CD8-positive, alpha-beta memory T cell (primary cell): ENCODE measurements at places on chromosomes 6 and 20. TPM values are rescaled to one million over a fixed set of nuclear protein-coding genes. Genes with fewer than 3 reads are reported as not detected.

Gene FOXC1
- total RNA-seq = not detected

Gene BPI
- not detected for total RNA-seq

Gene TDP2
- total RNA-seq = 50.6 TPM

GRCh38 chr20:752291-752690 is 16.0 kb downstream of the SLC52A3 start:
- no peak overlapping the region for H3K4me3 ChIP-seq
- no peaks in the 10 kb centered on the region for H3K4me1 ChIP-seq
- H3K27ac ChIP-seq = no peak overlapping the region
- DNase-seq = no peak
- H3K36me3 ChIP-seq = no peaks in the 10 kb centered on the region

GRCh38 chr20:31566658-31567379 is 38.3 kb upstream of the ID1 start:
- H3K4me1 ChIP-seq = no peaks in the 10 kb centered on the region
- no peak overlapping the region for H3K4me3 ChIP-seq
- no peaks in the 10 kb centered on the region for H3K27me3 ChIP-seq
- DNase-seq = no peak

DNA sequence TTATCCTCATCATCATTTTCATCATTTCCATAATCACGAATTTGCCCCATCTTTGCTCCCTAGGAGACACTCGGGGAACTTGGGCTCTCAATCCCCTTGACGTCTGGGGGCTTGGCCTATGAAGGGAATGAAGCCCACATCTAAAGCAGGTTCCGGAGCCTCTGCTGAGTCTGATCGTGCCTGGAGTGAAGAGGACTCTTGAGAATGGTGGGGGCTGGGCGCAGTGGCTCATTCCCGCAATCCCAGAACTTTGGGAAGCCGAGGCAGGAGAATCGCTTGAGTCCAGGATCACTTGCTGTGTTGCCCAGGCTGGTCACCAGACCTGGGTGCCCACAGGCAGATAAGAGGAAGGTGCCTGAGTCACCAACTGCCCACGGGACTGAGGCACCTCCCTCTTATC is 114.5 kb downstream of the SYCP2 start:
- H3K4me1 ChIP-seq = no peaks in the 10 kb centered on the region
- DNase-seq = no peak
- H3K27me3 ChIP-seq = no peaks in the 10 kb centered on the region

DNA sequence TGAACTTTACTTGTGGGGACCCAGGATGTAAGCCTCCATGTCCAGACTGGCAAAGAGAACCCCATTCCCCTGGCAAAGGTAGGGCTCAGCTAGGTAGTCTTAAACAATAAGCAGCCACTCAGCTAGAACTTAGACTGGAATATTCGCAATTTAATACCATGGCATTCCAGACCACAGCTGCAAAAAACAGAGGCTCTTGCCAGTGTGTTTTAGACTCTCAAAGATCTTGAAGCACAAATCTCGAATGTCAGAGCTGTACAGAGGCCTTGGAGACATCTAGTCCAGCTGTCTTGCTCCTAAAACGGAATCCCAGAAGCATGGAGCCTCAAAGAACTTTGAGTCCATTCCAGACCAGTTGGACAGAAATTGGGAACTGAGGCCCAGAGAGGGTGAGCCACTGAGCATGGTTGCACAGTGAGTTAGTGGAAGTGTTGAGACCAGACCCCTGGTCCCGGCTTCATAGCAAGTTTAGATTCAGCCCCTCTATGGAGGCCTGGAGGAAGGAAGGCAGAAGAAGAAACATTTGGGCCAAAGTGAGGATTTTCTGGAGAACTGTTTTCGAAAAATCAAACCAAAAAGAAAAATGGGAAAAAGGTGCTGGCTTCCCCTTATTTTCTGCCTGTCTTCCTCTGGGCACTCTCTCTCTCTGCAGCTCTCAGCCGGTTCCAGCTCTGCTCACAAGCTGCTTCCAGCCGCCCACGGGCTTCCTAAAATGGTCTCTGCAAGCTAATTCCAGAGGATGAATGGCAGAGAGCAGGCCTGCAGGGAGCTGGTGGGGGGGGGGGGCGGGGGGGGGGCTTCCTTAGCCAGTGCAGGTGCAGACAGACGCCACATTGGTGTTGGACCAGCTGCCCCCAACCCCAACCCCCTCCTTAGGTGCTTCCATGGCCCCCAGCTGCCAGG is 32.4 kb downstream of the AAR2 start:
- H3K36me3 ChIP-seq = no peaks in the 10 kb centered on the region
- no peak for DNase-seq

- H3K4me1 ChIP-seq = no peaks in the 10 kb centered on the region
- no peak overlapping the region for H3K4me3 ChIP-seq
- H3K27me3 ChIP-seq = no peaks in the 10 kb centered on the region
- no peak overlapping the region for H3K27ac ChIP-seq
- no peak for DNase-seq
Measured at GRCh38 chr20:44146272-44146671, 40.7 kb downstream of the JPH2 start.

DNA sequence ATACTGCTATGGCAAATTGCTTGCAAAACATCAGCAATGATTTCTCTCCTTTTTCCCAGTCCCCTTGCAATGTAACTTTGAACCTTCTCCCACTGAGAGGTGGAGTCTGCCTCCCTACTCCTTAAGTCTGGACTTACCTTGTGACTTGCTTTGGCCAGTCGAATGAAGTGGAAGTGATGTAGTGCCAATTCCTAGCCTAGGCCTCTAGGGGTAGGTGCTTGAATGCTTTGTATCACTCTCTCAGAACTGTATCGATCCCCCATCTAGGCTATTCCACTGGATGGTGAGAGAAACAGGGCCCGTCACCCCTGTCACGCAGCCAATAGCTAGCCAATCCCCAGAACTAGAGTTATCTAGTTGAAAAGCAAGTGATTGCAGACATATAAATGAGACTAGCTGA is 238.6 kb downstream of the BTBD3 start:
- no peaks in the 10 kb centered on the region for H3K4me1 ChIP-seq
- H3K27me3 ChIP-seq = no peaks in the 10 kb centered on the region

DNA sequence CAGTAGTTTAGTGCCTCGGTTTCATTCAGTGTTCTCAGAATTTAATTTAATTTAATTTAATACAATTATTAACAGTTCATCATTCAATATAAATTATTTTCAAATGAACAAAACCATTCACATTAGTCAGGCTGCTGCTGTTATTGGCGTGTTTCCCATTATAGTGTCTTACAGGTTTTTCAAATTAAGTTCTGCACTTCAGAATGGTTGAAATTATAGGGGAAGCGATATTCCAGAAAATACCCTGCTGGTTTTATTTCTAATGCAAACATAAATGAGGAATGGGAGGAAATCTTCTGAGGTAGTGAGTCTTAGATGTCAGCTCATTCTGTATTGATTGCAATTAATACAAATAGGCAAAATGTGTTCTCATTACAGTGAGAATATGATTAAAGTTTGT is 37.6 kb downstream of the OPN5 start:
- no peak overlapping the region for H3K4me3 ChIP-seq
- DNase-seq = no peak
- H3K27me3 ChIP-seq = no peaks in the 10 kb centered on the region
- no peaks in the 10 kb centered on the region for H3K36me3 ChIP-seq
- H3K4me1 ChIP-seq = no peaks in the 10 kb centered on the region

GRCh38 chr6:144878577-144878976 is 593.4 kb downstream of the UTRN start:
- no peaks in the 10 kb centered on the region for H3K27me3 ChIP-seq
- H3K4me1 ChIP-seq = no peaks in the 10 kb centered on the region
- no peak for DNase-seq
- no peak overlapping the region for H3K27ac ChIP-seq
- no peaks in the 10 kb centered on the region for H3K36me3 ChIP-seq
- H3K4me3 ChIP-seq = no peak overlapping the region

DNA sequence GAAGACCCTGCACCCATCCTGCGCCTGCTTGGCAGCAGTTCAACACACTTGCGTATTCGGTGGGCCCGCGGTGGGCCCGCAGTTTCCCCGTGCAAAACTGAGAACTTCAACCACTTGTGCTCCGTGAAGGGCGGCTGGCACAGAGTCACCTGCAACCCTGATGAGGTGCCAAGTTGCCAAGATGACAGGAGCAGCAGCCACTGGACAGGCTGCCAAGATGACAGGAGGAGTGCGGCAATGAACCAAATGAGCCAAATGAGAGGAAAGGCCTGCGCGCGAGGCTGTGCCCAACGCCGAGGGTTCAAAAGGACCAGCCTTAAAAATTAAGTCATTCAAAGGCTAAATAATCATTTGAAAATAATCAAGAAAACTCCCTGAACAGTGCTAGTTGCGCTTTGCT is 20.1 kb downstream of the DIDO1 start:
- DNase-seq = peak; percentile 37
- no peak overlapping the region for H3K27ac ChIP-seq
- H3K27me3 ChIP-seq = no peaks in the 10 kb centered on the region
- H3K4me1 ChIP-seq = peaks cover 5% of the 10 kb centered on the region
- H3K4me3 ChIP-seq = no peak overlapping the region

- no peak overlapping the region for H3K27ac ChIP-seq
- no peak overlapping the region for H3K4me3 ChIP-seq
- no peaks in the 10 kb centered on the region for H3K27me3 ChIP-seq
Measured at GRCh38 chr20:9594284-9594875, 80.0 kb downstream of the LAMP5 start.
